ENCODE measurements at places on chromosomes 4 and X.

DNA sequence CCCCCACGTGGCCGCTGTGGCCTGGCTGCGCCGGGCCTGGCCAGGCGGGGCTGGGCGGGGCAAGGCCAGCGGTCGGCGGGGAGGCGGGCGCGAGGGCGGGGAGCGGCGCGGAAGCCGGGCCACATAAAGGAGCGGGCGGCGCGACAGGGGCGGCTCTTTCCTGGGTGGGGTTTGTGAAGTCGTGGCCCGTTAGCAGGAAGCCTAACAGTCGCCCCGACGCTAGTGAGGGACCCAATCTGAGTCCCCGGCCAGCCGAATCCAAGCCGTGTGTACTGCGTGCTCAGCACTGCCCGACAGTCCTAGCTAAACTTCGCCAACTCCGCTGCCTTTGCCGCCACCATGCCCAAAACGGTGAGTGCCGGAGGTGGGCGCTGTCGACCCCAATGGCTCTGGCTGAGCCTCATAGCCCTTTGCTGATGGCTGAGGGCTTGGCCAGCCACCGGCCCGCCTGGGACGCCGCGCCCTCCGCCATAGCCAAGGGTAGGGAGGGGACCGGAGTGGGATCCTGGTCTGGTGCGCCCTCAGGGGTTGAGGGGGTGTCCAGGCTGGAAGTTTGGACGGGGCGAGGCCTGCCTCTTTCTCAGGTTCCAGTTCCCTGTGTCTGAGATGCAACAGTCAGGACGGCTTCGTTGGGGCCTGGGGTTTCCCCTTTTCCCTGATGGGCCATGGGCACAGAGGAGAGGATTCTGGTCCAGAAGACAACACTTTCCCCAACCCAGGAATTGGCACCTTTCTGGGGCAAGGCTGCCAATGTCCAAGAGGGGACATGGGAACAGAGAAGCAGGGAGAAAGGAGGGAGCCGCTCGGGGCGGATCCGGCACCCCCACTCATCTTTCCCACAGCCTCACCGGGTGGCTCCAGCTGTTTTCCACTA lies at the start of gene MSN:
TSS of gene MSN (plus strand) at position 152 of the 874 bp plus-strand sequence. CDS start at position 340, 188 bp downstream.
- DNase-seq = peak; percentile 44

- DNase-seq = no peak
Observed at GRCh38 chr4:1910643-1911042, 39.5 kb downstream of the NSD2 start.

DNA sequence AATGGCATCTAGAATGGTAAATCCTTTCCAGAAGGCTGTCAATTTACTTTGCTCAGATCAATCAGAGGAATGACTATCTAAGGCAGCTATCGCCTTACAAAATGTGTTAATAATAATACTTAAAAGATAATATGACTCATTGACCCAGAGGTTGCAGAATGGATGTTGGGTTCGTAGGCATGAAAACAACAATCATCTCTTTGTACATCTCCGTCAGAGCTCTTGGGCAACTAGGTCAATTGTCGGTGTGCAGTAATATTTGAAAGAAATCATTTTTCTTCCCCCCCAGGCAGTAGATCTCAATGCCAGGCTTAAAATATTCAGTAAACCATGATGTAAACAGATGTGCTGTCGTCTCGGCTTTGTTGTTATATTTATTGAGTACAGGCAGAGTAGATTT lies 165.1 kb downstream of the CAMK2D start:
- no peak for DNase-seq

GRCh38 chr4:46818604-46819003 lies 90.4 kb downstream of the COX7B2 start:
- DNase-seq = no peak

DNA sequence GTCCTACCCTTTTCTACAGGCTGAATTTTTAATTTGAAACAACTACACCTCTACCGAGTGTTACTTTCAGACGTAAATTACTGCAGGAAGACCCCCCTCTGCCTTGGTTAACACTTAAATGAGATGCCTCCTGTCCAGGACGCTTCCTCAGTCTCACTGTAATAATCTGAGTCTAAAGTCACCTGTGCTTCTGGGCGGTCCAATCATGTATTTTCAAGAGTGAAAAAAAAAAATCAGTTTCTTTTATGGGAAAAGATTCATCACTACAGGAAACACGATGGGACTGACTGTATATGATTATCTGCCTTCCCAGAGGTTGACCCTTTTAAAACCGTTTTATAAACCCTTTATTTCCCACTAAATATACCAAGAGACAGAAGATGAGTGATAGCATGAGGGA lies 776 bp downstream of the RBM47 start:
- DNase-seq = no peak

DNA sequence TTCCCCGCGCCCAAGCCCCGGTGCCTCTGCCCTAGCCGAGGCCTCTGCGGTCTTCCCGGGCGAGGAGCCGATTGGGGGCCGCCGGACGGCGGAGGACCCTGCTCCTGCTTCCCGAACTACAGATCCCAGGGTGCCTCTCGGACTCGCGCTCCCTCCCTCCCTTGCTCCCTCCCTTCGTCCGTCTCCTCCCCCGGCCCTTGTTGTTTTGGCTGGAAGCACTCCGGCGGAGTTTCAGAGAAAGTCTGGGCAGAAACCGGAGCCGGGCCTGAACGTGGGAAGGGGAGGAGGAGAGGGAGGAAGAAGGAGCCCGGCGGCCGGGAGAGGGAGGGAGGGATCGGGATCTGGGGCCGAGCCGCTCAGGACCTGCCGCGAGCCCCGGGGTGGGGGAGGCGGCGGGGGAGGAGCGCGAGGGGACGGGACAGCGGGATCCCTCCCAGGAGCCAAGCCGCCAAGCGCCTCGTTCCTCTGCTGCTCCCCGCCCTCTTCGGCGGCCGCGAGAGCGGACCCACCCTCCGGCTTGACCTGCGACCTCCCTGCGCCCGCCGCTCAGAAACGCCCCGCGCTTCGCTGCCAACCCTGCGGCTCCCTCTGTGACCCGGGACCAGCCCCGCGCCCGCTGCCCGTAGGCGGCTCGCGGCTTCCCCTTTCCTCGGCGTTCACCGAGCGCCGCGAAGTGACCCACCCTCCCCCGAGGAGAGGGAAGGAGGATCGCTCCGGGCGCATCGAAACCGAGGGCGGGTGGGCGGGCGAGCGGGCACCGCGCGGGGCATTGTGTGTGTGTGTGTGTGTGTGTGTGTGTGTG lies 496 bp upstream of the GAB1 start:
- DNase-seq = no peak

DNA sequence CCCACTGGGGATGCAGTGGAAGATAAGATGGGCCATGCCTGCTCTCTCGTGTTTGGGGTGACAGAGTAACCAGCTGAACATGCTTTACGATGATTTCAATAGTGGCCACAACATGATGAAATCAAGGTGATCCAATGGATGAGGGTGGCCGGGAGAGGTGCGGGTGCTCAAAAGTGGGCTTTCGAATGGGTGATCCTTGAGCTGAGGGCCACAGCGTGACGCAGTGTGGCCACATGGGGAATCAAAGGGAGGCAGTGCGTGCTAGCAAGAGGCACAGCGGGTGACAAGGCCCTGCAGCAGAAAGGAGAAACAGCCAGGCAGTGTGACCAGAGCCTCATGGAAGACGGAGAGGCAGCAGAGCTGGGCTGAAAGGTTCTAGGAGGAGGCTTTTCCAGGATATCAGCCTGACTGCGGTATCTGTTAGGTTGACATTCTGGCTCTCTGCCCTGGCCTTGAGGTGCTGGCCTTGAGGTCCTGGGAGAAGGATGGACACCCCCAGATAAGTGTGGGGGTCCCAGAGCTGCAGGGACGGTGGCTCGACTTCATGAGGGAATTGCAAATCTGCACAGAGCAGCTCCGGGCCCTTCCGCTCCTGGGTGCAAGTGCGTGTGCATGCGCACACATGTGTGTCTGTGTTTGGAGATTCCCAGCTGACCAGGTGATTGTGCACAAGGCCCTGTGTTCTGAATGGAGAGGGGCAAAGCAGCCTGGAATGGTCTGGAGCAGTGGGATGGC lies 38.0 kb upstream of the GPR78 start:
- no peak for DNase-seq

DNA sequence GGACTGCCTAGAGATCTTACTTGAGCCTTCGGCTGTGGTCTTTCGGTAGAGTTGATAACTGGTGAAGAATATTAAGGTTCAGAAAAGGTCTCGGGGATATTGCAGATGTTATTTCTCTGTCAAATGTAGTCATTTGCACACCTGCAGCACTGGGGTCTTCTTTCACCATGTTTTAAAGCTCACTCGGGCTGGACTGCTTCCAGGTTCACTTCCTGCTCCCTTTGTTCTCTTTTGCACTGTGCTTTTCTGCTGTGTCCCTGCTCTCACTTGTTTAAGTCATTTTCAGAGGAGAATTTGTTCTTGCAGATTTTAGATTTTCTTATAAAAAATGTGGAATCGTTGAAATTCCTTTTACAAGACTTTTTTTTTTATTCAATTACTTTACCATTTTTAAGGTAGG lies 68.5 kb downstream of the BMPR1B start:
- DNase-seq = no peak

GRCh38 chrX:148049441-148049840 lies 68.3 kb downstream of the FMR1NB start:
- DNase-seq = no peak

GRCh38 chr4:185748901-185749390 lies 63.0 kb downstream of the SORBS2 start:
- no peak for DNase-seq

DNA sequence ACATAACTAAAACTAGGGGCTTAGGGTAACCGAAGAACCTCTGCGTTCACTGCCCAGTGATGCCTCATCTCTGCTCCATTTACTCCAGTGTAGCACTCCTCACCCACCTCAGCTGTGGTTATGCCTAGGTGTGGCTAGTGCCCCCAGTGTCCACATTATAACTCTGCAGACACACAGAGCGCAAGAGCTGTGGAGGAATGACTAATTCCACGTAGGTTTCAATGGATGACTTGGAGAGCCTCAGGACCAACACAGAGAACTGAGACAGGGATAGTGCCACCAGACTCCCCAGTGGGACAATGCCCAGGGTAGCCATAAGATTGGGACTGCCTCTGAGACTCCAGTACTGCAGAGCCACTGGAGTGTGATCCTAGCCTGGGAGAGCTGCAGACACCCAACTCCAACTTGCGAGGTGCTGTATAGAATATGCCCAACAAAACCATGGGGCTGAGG lies 542.4 kb upstream of the DIPK2B start:
- DNase-seq = no peak

DNA sequence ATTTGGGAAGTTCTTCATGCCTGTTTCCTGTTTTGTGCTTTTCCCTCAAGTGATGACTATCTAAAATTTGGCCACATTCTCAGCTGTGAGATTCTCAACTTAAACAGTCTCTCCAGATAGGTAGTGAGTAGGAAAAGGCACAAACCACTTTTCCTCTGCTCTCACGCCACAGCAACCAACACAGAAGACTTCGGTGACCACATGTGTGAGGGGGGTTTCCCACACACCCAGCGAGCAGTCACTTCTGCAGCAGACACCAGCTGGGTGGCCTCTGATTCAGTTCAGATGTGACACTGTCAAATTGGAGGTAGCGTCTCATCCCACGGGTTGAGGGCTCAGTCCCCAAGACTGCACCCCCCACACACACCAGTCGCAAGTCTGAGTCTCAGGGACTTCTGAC lies 25.1 kb upstream of the CLDN34 start:
- peak; percentile 2 for DNase-seq

- no peak for DNase-seq
Observed at GRCh38 chr4:1060121-1060520, 48.7 kb downstream of the FGFRL1 start.

All from stimulated activated CD8-positive, alpha-beta memory T cell treated with anti-CD3 and anti-CD28 coated beads, Interleukin-7, amount 100 ng/mL, for 1 hour (primary cell).